ENCODE measurements at places on chromosomes 13 and 19.

DNA sequence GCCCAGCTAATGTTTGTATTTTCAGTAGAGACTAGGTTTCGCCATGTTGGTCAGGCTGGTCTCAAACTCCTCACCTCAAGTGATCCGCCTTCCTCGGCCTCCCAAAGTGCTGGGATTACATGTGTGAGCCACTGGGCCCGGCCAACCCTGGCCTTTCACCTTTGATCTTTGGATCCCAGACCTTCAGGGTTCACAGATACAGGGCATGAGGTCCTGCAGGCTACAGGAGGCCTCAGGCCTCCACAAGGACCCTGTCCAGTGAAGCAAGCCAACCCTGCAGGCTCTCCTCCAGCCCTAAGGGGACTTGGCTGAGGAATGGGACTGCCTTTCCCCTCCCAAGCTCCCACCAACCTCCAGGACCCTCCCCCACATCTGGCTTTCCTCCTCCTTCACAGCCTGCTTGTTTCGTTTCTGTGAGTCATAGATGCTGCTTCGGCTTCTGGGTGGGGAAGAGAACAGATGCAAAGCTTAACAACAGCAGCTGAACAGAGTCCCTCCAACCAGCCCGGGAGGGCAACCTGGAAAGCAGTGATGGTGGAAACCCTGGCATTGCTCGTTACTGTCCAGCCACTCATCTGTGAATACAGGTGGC lies 11.8 kb downstream of the ARHGEF18 start:
- DNase-seq = no peak

GRCh38 chr19:33292595-33293254 lies 9.6 kb downstream of the CEBPA start:
- no peak for DNase-seq

- DNase-seq = no peak
Measured at GRCh38 chr13:106905380-106906162, 337.6 kb upstream of the ARGLU1 start.

DNA sequence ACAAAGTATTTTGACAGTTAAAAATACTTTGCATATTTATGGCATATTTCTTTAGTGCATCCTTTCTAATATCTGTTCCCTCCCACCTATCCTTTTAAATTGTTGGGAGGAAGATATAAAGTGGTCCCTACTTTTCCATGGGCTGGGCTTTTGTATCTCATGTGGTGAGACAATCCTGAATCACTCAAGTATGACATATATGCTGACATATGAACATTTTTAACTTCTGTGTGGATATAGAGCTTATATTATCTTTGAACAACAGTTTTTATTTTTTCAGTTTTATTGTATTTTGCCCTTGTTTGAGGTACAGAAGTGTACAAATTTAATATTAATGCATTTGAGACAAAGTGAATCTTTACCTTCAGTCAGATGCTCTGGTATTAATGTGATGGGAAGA lies 3.4 kb downstream of the ZMYM2 start:
- DNase-seq = no peak

DNA sequence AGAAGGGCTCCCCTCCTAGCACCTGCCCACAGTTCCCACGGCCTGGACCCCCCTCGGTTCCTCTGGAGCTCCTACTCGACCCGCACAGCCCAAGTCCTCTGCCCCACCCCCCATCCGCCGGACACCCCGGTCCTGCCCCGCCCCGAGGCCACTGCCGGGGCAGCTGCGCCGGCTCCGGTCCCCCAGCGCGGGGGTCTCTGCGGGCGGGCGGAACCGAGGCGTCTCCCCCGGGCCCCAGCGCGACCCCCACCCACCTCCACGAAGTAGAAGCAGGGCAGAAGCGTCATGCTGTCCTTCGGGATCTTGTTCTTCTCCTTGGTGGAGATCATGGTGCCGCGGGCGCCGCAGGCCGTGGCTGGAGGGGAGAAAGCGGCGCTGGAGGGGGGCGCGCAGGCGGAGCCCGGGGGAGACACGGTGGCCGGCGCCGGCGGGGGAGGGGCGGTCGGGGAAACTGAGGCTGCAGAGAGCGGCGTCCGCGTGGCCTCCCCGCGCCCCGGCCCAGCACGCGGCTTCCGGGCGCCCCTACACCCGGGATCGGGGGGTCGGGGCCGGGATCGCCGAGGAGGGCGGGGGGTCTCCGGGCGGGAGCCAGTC lies 427 bp downstream of the PLPPR3 start:
- DNase-seq = no peak

- DNase-seq = no peak
Measured at GRCh38 chr13:95870421-95870820, 182.8 kb downstream of the UGGT2 start.

GRCh38 chr19:18514800-18515682 lies 6.8 kb downstream of the ELL start:
- no peak for DNase-seq

DNA sequence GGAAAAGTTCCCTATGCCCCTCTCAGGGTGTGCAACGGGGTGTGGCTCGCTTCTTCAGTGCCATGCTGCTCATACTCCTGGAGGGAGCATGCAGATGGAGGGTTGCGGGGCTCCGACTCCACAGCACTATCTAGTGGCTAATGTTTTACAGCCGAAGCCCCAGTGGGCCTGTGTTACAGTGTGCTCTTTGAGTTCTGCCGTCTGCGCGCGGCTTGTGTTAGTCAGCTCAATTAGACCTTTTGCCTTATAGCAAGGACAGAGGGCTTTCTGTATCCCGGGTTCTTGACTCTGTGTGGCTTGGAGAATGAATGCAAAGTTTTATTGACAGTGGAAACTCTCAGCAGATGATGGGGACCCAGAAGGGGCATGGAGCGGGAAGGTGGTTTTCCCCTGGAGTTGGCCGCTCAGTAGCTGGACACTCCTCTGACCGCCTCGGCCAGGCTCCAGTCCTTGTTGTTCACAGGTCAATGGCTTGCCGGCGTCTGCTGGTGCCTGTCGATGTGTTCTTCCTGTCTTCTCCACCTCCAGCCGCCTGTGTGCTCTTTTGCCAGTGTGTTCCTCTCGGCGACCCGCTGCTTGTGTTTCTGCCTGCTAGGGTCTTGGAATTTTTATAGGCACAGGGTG lies 383.4 kb downstream of the LMO7 start:
- DNase-seq = no peak

- DNase-seq = no peak
Measured at GRCh38 chr13:32168131-32168530, 136.6 kb downstream of the FRY start.

- DNase-seq = no peak
Measured at GRCh38 chr13:30846311-30846710, 59.8 kb upstream of the MEDAG start.

DNA sequence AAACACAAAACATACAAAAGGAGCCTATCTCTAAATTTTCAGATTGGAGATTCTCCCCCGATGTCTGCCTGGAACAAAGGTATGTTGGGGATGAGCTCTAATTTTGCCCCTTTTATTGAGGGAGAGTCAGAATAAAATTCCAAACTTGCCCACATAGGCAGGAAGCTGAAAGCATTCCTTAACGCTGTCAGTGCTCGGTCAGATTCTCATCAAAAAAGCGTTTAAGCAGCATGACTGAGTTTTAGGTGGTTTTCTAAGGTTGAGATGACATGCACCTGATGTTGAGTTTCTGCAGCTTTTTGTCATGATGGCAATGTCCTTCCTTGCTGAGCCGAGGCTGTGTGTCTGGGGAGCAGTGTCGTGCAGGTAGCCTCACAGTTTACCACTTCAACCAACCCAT lies 48.4 kb upstream of the MEDAG start:
- no peak for DNase-seq

GRCh38 chr13:76336889-76337844 lies 549.0 kb downstream of the KCTD12 start:
- no peak for DNase-seq

DNA sequence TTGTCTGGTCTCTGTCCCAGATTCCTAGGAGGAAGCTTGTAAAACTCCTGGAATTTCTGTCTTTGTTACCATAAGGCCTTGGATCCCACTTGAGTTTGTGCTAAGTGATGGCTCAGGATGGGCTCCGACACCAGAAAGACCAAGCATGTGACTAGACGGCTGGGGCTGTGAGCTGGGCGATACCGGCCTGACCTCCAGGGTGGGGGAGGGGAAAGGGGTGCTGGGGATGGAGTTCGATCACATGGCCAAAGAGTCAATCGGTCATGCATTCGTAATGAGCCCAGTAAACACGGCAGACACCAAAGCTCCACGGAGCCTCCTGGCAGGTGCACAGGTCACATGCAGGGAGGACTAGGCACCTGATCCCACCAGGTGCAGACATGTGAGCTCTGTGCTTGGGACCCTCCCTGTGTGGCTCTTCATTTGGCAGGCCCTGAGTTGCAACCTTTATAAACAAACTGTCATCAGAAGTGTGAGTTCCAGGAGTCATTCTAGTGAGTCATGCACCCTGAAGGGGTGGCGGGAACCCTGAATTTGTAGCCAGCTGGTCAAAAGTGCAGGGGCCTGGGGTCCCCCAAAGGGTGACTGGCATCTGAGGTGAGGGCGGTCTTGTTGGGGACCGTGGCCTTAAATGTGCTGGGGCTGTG lies 27.1 kb downstream of the ELAVL1 start:
- DNase-seq = no peak

- DNase-seq = no peak
Measured at GRCh38 chr13:93915269-93915809, 564.1 kb downstream of the DCT start.

DNA sequence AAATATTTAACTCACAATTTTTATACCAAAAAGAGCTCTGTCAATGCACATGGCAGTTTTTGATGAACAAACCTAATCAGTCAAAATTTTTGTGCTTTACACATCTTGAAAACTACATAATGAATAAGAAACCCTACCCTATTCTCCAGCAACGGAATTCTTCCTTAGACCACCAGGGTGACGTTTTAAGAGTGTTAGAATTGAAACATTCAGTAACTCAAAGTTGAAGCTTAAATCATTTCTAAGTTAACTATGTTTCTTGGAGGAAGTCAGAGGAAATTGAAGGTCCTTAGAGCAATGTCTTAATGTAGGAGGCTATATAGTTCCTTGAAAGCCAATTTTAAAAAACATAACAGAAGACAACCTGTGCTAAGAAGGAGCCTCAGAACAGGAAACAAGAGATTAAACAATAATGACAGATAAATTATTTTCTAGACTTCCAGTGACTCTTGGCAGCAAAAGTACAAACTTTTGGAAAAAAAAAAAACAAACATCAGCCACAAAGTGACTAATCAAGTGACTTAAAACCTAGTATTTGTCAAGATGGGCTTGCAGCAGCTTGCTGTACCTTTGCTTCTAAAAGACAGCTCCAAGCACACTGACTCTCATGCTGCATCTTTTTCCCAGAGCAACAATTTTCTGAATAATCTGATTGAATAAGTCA lies 6.2 kb downstream of the SPRY2 start:
- DNase-seq = no peak

GRCh38 chr13:84784443-84785153 lies 902.3 kb upstream of the SLITRK1 start:
- no peak for DNase-seq

- DNase-seq = no peak
Measured at GRCh38 chr19:48454150-48454730, 1.1 kb upstream of the KCNJ14 start.

DNA sequence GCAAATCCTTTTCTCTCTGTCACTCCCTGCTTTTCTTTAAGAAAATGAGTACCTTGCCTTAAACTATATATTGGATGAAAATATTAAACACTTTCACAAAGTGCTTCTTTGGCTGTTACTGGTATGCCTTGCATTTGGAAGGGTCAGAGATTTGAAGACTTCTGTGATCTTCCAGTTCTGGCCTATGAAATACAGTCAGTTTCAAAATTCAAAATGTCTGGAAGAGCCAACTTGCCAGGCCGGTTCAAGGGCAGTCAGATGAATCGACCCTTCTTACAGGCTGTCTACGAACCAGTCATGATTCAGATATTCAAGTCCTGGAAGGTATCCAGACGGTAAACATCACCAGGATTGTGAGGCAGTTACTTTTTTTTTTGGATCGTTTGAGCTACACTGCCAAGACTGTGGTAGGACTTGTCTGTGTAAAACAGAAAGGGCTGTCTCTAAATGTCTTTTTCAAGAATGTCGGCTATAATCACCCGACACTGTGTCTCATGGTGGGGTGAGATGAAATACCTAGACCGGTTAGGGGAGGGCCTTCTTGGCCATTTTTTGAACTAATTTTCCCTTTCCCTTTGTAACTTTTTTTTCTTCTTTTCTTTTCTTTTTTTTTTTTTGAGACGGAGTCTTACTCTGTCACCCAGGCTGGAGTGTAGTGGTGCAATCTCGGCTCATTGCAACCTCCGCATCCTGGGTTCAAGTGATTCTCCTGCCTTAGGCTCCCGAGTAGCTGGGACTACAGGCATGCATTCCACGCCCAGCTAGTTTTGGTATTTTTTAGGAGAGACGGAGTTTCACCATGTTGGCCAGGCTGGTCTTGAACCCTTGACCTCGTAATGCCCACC lies 11.2 kb downstream of the ACTN4 start:
- no peak for DNase-seq

- DNase-seq = no peak
Measured at GRCh38 chr13:35764326-35765015, 288.0 kb upstream of the MAB21L1 start.

- DNase-seq = no peak
Measured at GRCh38 chr13:102903659-102904407, 58.0 kb downstream of the ERCC5 start.

DNA sequence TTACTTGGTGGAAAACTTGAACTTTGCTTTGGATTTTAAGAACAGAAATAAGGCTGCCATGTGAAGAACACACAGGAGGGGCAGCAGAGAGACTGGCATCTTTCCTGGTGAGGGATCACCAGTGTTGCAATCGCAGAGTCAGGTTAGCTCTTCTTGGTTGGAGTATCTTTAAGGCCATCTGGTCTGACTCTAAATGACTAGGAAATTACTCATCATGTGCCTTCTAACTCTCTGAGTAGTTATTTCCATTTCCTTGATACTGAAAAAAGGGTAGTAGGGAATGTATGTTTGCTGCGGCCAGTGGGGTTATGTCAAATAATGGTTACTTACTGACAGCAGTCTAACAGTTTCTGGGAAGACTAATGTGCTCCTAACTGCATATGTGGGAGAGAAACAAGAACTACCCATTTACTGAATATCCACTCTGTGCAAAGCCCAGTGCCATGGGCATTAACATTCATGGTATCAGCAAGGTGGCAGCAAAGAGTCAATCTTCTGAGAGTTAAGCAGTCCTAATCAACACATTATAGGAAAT lies 122.1 kb downstream of the COG6 start:
- DNase-seq = no peak

- DNase-seq = no peak
Measured at GRCh38 chr13:31051999-31052398, 109.7 kb downstream of the HSPH1 start.
